ENCODE measurements at places on chromosomes 7 and 10.
A peak's percentile ranks its signal among the peaks of the same experiment; 100 is the strongest.

DNA sequence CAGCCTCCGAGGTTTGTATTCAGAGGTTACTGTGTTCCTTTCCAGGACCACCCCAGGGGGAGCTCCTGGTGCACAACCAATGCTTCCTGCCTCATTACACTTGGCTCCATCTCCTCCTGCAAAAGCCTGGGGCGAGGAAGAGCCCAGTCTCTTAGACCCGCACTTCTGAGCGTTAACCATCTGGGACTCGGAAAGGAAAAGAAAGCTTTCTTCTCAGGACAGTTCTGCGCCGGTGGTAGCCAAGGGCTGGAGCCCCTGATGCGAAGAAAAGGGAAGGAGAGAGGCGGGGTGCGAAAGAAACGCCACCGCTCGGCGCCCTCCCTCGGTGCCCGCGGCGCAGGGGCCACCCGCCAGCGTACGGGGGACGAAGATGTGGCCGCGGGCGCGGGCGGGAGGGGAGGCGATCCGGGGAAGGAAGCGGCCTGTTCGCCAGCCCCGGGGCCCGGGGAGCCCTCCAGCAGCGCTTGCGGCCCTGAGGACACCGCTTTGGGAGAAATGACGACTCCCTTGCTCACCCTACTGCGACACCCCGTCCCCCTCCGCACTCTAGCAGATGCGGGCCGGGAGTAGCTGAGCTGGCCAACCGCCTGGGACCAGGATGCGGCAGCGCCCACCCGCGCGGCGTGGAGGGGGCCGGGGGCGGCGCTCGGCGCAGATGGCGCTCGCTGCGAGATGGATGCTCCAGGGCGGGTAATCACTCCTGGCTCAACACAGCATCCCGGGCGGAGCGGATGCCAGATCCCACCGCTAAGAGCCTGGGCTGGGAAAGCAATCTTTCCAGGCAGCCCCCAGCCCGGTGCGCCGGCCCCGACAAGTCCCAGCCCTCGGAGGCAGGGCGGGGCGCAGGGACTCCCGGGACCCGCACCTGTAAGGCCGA, 1.3 kb downstream of the NRCAM start:
- peak; percentile 23 for DNase-seq

- no peak for DNase-seq
These were observed 12.1 kb upstream of the UMAD1 start for GRCh38 chr7:7628476-7628875.

DNA sequence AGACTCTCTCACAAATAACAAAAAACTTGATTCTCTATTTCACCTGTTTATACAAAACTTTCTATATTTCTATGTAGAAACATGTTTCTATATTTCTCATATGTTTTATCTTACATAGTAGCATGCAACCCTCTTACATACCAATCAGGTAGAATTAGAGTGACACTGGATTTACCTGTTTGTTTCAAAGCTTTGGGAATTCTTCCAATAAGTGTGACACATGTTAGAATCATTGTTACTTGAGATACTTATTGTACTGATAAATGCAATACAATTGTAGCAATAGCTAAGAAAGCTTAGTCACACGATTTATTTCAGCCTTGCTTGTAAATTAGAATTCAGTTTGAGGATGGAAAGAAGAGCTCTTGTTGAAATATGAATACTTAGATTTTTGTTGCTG, 4.9 kb downstream of the HYAL4 start:
- no peak for DNase-seq

- no peak for DNase-seq
These were observed 58.0 kb upstream of the IKZF1 start for GRCh38 chr7:50246551-50246950.

GRCh38 chr10:49817845-49818244, 55.7 kb upstream of the OGDHL start:
- no peak for DNase-seq

DNA sequence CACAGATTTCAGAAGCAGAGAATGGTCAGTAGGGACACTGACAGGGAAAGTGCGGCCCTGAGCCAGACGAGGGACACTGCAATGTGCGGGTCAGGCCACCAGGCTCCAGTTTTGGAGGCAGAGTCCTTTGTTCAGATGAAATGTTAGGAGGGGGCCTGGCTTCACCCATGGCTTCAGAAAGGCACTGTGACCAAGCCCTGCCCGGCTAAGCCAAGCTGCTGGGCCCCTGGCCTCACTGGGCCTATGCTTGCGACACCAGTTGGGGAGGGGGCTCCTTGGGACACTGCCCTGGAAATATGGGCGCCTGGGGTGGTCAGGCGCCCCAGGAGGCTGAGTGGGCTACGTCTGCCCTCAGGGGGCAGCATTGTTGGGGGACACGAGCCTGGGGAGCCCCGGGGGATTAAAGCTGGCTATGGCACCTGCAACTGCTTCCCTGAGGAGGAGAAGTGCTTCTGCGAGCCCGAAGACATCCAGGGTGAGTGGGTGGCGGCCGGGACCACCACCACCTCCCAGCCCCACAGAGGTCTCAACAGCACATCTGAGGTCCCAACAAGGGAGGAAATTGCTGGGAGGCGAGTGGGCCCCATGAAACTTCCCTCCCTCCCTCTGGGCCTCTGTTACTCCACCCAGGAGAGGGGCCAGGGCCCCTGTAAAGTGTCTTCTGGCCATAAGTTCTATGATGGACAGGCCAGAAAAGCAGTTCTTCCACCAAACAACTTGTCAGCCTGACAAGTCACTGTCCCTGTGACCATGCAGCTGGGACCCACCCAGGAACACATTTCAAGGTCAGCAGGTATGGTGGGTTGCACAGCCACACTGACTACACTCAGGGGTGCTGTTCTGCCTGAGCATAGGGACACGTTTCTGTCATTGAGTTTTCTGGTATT, 24.8 kb upstream of the CSGALNACT2 start:
- no peak for DNase-seq

- no peak for DNase-seq
These were observed 43.5 kb downstream of the CDCA7L start for GRCh38 chr7:21902240-21902639.

- DNase-seq = no peak
These were observed 28.5 kb downstream of the GET4 start for GRCh38 chr7:904847-905246.

DNA sequence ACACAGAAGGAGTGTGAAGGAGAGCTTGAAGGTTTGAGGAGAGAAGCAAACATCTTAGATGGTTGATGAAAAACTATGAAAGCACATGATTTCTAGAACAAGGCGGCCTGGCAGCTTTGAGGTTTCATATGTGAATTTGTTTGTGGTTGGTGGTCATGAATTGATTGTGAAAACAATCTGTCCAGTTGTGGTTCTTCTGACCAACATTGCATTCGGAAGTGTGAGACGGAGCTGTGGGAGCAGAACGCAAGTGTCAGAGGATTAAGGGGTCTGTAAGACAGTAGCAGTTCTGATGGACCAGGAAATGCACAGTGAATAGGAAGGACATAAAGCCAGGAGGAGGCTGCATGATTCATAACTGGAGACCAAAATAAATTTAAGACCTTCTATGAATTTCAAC, 594.6 kb downstream of the NXPH1 start:
- no peak for DNase-seq

DNA sequence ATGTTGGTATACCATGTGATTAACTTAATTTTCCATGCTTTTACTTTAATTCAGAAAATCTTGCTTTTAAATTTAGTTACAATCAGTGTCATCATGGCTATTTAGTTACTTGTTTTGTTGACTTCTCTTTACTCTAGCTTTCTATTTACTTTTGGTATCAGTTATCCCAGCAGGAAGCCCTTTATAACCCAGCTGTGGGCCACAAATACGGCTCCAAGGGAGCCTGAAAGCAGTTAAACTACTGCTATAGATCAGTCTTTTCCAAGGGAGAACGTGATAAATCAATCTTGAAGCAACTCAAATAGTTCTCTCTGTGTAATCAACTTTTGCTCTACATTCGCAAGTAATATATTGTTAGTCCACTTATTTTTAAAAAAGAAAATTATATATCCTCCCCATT, 287.4 kb downstream of the CACNA2D1 start:
- DNase-seq = peak; percentile 20

DNA sequence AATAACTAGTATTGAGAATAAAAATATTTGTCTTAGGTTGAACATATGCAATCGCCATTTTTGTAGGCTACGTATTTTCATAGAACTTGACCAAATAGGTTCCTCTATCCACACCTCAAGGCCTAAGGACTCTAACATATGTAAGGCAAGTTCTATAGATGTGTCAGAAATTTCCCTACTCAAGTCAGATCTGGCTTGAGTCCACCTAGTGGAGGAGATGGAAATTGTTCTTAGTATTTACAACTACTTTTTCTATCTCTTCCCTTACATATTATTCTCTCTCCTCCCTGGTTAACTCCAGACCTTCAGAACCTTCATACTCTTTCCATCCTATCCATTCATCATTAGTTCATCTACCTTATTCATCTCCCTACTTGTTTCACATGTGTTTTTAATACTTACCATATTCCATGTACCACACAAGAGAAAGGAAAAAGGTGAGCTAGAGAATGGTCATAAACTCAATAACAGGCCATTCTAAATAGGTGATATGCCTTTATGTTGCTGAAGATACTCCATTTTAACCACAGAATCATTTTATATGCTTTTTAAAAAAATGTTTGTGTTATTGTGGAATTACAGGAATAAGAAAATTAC, 174.5 kb upstream of the HDAC9 start:
- no peak for DNase-seq

DNA sequence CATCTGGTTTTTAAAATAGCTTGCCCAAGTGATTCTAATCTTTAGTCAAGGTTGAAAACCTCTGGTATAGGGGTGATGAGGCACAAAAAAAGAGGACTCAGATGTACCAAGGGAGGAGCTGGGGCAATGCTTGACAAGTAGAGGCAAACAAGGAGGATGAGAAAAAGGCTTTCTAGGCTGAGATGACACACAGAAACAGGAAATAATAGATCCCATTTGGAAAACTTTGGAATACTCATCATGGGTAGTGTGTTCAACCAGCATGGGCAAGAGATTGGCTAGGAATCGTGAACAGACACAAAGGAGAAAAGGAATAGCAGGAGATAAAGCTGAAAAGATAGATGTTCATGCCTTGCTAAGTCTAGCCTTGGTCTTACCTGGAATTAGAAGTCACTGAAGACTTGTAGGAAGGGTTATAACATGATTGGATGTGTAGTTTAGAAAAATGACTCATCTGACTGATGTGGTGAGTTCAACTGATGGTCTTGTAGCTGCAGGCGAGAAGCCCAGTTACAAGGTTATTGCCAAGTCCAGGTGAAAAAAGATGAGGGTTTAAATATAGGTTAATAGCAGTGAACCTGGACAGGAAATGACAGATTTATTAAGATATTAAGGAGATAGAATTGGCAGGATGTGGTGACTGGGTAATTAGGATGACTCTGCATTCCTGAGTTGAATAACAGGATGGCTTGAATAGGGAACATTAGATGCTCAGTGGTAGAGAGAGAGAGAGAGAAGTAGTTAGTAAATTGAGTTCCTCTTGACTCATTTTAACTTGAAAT, 214.0 kb upstream of the LRGUK start:
- DNase-seq = no peak

GRCh38 chr7:47634273-47634672, 52.4 kb upstream of the TNS3 start:
- no peak for DNase-seq

GRCh38 chr7:82605247-82605864, 161.8 kb upstream of the CACNA2D1 start:
- no peak for DNase-seq

DNA sequence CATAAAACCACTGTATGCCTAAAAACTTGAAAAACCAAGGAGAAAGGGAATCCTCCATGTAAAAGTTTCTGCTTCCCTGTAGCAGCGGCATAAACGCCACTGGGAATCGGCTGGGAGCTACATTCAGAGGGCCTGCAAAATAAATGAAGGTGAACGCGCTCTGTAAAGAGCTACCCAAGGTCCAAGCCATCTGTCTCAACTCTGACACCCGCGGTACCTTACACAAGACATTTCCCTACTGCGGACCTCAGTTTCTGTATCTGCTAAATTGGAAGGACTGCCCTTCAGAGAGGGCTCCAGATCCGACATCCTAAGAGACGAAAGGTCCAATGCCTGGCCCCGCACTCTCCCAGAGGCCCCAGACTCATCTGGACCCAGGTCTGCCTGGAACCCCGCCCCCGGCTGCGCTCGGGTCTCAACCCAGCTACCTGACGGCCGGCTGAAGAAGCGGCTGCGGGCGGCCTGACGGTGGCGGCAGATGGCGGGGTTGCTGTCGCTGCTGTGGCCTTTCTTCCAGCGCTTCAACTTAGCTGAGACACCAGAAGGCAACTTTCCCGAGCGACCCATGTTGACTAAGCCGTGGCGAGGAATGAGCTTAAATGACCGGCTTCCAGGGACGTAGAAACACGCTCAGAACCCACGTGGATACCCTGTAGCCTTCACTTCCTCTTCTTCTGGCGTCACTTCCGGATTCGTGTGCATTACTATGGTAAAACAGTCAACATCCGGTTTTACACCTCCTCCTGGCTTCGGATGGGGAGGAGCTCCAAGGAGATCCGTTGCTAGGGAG, at the start of gene RRP12:
Gene RRP12, minus strand, starts transcription at position 676 of the 790 bp plus-strand sequence. Its CDS starts 109 bp downstream, at position 567.
- peak; percentile 91 for DNase-seq

DNA sequence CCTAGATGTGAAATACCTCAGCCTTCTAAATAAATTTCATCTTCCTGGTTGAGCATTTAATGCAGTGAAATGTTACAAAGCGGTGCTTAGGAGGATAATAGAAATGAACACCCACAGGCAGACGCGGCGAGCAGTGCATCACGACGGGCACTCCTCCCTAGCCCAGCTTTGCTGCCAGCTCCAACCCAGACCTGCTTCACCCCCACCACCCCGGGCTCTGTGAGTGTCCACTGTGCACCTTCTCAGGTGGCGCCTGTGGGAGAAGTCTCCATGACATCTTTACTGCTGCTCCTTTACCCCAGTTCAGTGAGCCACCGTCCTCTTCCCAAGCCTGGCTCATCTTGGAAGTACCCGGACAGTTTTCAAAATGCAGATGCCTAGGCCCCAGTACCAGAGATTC, 5.2 kb upstream of the CHST15 start:
- DNase-seq = no peak

GRCh38 chr7:110938165-110938564, 152.8 kb upstream of the LRRN3 start:
- DNase-seq = no peak

DNA sequence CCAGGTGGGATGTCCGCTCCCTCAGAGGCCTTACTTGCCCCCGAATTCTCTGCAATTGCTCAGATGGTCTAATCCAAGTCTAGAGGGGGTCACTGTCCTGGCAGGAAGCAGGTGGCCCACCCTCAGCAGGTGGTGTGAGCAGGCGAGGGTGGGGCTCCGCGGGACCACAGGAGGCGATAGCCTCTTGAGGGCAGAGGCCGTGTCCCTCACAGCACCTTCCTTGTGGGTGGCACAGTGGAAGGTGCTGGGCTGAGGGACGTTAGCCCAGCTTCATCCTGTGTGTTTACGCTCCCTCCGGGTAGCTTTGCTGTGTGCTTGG, 38.3 kb upstream of the INPP5A start:
- DNase-seq = no peak
